Activated CD8-positive, alpha-beta memory T cell treated with anti-CD3 and anti-CD28 coated beads for 4 hours (primary cell): ENCODE measurements at places on chromosomes 6 and 20.

GRCh38 chr6:89200706-89201215 is 16.4 kb downstream of the GABRR1 start:
- no peak for DNase-seq

DNA sequence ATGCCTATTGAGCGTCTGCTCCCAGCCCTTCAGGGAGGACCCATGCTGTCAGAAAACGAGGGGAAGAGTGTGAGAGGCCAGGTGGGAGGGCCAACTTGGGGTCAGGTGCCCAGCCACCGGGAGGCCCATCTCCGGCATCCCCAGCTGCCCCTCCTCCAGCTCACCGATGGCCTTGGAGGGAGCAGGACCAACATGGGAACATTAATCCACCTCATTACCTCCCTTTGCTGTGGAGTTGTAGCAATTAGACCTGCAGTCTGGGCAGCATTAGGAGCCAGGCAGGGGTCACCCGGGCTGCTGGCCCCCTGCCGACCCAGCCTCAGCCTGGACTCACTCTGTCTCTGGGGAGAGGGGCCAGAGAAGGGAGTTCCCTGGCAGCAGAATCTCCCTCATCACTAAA is 25.1 kb downstream of the DLGAP4 start:
- no peak for DNase-seq

- DNase-seq, result no peak
Measured at GRCh38 chr6:110949679-110950285, 8.7 kb upstream of the GTF3C6 start.

DNA sequence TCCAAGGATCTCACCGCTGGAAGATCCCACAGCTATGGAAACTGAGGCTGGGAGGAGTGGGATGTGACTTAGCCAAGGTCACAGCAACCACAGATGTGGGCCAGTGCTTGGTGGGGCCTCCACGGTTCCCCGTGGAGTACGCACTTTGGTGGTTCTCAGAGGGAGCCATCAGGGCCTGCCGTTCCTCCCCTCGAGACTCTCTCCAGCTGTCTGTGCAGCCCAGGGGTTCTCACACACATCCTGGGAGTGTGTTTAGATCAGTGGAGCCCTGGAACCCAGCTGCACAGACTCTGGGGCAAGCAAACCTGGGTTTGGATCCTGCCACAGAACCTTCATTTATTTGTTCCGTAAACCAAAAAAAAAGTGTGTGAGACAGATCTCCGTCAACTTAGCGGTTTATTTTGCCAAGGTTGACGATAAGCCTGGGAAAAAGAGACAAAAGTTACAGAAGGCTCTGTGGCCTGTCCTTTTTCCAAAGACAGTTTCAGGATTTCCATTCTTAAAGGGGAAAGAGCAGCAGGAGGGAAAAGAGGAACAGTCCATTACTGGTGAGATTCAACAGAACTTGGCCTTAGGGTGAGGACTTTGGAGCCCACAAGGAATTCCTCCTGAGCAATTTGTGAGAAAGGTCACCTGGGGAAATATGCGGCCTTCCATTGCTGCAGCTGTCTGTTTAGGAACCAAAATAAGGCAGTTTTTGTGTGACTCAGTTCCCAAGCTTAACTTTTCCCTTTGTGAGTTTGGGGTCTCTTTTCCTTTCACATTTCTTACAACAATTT is 13.6 kb upstream of the MYMX start:
- DNase-seq, result no peak

DNA sequence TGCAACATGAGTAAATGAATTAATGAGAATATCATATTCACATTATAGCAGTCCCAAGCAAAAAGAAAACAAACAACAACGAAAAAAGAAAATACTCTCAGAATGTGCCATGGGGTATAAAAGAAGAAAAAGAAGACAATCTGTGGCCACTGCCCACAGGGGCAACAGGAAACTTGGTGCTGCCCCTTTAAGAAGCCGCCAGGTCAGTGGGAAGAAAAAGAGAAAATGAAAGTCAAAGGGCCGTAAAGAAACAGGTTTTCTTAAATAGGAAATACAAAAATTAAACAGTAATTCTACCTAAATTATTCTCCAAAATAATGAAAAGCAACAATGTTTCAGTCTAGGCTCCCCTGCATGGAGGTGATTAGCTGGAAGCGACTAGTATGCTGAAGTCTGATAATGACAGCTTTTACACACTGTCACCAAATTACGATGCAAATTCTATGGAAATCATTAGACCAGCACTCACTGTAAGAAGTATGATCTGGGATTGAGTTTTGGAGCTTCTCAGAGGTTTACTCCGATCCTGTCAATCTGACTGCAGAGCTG is 23.6 kb downstream of the GMDS start:
- DNase-seq, result no peak

- DNase-seq, result no peak
Measured at GRCh38 chr20:6051505-6051904, 2.4 kb downstream of the LRRN4 start.

- DNase-seq, result no peak
Measured at GRCh38 chr6:74956559-74957428, 249.1 kb downstream of the COL12A1 start.

GRCh38 chr6:141610741-141611140 is 522.0 kb upstream of the GJE1 start:
- DNase-seq, result no peak

GRCh38 chr6:106098383-106099234 is 12.5 kb downstream of the PRDM1 start:
- DNase-seq, result peak; percentile 70

DNA sequence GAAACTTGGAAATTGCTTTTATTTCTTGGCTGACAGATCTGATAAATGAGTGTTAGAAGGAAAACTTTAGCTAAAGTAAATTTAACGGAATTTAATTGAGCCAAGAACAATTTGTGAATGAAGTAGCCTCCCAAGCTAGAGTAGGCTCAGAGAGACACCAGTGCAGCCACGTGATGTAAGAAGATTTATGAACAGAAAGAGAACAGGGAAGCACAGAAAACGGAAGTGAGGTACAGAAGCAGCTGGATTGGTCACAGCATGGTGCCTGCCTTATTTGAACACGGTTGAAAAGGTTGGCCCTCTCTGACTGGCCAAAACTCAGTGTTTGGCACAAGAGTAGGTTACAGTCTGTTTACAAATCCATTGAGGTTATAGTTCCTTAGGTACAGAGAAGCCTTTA is 29.5 kb upstream of the IFNGR1 start:
- no peak for DNase-seq

GRCh38 chr6:21678990-21679389 is 85.4 kb downstream of the SOX4 start:
- no peak for DNase-seq

DNA sequence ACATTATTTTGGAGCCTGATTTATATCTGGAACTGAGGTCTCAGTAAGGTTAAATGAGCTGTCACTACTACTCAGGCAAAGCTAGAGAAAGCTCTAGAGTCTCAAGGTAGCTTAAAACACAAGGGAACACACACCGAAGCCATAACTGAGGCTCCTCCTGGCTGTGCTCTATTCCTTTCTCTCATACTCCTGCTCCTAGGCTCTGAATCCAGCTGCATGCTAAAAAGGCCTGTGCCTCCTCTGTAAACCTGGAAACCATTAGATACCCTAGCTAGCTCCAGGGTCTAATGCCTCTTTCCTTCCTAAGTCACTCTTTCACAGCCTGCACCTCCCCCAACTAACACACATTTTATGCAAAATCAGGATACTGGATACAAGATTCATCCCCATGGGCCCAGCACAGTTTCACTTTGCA is 17.1 kb downstream of the RIPOR2 start:
- DNase-seq, result no peak

DNA sequence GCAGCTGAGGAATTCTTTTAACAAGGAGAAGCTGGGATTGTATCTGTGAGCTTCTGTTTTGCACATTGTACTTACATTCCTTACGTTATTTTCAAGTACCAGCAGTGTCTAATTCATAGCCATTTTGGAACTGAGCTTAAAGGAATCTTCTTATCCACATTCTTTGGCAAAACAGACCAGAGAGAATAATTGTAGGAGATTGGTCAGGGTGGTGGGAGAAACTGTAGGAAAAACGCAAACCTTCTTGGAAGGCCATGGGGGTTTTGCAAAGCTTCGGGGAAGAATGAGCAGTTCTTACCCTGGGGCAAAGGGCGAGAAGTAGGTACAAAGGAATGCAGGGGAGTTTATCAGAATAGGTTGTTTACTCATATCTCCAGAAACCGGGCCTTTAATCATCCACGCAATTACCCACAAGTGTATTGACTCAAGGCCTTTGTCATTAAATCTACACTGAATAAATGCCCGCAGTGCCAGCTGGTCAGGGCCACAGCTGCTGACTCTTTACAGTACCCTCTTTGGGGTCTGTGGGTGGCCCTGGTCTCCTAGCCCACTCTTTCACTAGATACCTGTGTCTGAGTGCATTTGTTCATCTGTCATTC is 39.6 kb upstream of the SPTLC3 start:
- no peak for DNase-seq

DNA sequence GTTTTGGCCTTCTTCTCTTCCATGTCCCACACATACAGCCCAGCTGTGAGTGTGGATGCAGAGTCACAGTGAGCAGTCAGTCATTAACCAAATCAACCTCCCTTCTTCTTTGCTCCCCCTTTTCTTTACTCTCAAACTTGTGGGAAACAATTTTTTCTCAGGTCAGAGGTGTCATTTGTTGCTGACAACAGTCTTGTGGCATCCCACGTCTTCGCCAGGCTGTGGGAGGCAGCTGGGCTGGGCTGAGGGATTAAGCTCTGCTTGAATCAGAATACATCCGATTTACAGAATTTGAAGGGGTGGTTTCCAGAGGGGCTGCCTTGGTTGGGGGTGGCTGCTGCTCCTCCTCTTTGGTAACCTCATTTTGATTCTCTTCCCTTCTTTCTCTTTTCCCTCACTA is 40.5 kb downstream of the SCGN start:
- DNase-seq, result no peak

- DNase-seq, result no peak
Measured at GRCh38 chr6:26377719-26378118, 5.2 kb upstream of the BTN2A2 start.

DNA sequence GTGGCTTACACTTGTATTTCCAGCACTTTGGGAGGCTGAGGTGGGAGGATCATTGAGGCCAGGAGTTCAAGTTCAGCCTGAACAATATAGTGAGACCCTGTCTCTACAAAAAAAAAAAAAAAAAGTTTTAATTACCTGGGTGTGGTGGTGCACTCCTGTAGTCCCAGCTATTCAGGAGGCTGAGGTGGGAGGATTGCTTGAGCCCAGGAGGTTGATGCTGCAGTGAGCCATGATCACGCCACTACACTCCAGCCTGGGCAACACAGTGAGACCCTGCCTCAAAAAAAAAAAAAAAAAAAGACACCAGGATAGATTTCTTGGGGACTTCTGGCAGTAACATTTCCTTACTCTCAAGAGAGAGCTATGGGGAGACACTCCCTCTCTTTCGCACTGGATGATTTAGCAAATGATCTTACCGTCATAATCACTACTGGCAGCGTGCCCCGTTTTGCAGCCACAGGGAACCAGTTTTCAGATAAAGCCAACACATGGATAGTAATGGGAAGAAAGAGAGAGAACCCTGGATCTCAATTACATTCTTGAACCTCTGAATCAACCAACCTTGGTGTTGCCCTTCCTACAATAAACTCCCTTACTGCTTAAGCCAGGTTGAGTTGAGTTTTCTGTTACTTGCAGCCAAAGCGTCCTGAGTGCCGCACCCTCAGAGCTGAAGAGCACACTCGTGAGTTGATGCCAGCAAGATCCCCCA is 18.1 kb upstream of the PTPN1 start:
- DNase-seq, result no peak

DNA sequence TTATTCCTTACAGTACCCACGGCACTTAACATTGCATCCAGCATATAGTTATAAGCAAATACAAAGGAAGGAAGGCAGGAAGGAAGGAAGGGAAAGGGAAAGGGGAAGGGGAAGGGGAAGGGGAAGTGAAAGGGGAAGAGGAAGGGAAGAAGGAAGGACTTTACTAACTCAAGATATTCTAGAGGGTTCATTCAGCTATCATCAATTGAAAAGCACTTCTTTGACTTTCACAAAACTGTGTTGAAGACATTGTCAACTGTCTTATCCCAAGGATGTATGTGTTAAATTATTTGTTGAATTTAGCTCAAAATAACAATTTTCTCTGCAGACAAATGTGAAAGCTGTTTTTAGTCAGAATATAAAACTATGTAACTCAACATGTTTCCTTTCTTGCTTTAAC is 87.7 kb downstream of the EPM2A start:
- DNase-seq, result no peak

DNA sequence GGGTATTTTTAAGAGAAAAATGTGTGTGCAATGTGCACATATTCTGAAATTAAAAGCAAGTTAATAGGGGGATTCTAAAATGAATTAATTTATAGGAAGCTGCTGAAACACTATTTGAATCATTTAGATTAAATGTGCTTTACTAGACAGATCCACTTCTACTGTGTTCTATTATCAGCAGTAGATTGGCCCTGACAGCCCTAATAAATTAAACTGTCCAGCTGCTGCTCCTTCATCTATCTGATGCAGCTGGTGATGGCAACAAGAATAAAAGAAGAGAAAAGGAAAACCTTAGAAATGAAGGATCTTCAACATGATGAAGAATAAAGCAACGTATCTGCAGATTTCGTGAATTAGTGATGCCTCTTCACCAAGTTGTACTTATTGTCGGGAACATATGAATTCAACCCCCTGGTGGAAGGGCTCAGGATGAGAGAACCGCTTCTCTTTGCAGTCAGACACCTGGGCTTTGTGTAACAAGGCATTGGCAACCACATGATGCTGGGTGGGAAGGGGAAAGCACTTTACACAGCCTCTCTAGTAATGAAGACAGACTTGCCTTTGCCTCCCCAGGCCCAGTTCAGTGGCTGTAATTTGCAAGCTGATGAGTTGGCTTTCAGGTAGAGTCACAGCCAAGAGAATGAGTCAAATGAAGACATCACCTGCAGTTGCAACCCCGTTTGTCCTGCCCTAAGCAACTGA is 94.4 kb downstream of the LAMP5 start:
- no peak for DNase-seq

DNA sequence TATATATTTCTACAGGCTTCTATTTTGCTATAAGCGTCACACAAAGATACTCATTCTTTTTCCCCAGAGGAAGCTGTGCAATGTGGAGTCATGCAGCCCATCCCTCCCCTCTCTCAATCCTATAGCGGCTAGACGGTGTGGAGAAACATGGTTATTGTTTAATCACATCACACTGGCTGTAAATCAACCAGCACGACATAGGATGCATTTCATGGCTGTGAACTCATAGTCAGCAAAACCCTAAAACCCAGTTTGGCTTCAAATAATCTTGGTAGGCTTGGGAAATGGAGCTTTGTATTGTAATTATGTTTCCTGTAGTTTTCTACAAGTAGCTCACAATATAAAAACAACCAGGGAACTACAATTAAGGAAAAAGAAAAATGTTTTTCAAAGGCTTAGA is 16.8 kb downstream of the FOXC1 start:
- DNase-seq, result no peak
